Fibroblast of skin of scalp (primary cell): ENCODE measurements at places on chromosomes 11 and 22.

DNA sequence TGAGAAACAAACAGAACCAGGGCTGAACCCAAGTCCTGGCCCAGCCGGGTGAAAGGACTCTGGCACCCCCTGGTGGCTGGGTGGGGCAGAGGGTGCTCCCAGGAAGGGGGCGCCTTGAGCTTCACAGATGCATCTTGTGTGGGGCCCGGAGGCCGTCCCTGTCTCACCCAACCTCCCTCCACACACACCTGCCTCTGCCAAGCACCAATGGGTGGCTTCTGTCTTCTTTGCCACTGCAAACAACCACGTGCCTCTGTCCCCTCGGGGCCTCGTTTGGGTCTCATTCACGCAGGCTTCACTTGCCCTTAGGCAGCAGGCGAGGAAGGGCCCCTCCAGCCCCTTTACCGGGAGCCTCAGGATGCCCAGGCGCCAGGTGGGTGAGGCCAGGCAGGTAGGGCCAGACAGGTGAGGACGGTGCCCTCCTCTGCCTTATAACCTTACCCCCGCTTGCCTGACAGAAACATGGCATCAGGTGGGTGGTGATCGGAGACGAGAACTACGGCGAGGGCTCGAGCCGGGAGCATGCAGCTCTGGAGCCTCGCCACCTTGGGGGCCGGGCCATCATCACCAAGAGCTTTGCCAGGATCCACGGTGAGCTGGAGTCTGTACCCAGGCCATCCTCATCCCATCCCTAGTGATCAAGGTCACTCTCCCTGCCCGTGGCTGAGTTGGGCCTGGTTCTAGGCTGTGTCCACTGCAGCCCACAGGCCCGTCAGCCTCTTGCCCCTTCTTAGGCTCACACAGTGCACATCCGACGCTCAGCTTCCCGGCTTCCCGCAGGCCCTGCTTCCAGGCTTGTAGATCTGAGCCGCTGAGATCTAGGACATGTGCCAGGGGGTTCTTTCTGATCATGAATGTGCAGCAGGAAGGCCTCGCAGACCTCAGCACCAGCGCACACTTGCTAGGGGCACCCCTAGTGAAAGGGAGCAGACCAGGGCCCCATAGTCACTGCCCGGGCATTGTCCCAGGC is 17.2 kb downstream of the POLR3H start:
- peak; percentile 26 for DNase-seq

- peak; percentile 89 for DNase-seq
These were observed 12.5 kb upstream of the APOL5 start for GRCh38 chr22:35705141-35705540.

GRCh38 chr22:46628756-46629155 is 8.6 kb downstream of the GRAMD4 start:
- DNase-seq: no peak

DNA sequence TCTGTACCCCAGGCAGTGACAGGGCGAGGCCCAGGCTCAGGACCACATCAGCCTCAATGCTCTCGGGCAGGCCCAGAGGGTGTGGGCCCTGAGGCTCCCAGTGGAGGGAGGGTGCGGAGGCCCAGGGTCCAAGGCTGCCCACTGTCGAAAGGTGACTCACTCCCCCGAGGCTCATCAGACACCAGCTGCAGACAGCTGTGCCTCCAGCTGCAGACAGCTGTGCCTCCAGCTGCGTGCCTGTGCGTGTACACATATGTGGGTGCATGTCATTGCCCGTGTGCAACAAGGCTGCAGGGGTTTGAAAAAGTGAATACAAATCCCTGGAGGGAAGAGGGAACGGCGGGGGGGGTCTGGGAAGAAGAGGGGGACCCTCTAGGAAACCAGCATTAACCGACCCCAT is 134.3 kb downstream of the BRD1 start:
- no peak for DNase-seq

DNA sequence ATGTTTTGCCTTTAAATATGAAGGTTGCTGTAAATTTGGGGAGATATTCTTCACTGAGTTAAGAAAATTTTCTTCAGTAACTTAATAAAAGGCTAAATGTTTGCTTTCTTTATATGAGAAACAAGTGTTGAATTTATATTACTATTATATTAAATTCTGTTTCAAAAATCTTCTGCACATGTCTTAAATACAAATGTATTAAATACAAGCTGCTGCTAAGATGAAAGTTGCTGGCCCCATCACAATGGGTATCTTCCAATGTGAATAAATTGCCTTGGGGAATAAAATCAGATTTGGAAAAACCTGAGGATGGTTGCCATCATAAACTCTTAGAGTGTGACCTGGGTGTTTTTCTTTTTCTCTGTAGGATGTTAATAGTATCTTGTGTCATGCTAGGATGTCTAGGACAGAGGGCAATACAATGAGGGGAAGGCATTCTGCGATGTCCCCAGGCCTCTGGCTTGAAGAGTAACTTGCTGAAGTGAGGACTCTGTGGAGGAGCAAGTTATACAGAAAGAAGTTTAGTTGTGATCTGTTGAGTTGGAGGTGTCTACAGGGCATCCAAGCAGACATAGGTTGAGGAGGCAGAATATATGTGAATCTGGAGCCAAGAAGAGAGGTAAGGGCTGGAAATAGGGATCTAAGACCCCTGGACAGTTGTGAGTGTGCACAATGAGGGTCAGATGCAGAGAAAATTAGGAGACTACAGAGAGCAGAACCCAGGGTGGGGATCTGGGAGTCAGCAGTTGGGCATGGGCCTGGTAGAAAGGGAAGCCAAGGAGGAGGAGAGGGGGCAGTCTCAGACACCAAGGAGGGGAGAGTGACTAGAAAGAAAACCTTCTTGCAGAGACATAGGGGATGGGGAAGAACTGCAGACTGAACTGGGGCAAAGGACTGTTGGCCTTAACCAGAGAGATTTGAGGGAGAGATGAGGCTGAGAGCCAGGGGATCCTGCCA is 4.8 kb downstream of the IGLL5 start:
- no peak for DNase-seq

DNA sequence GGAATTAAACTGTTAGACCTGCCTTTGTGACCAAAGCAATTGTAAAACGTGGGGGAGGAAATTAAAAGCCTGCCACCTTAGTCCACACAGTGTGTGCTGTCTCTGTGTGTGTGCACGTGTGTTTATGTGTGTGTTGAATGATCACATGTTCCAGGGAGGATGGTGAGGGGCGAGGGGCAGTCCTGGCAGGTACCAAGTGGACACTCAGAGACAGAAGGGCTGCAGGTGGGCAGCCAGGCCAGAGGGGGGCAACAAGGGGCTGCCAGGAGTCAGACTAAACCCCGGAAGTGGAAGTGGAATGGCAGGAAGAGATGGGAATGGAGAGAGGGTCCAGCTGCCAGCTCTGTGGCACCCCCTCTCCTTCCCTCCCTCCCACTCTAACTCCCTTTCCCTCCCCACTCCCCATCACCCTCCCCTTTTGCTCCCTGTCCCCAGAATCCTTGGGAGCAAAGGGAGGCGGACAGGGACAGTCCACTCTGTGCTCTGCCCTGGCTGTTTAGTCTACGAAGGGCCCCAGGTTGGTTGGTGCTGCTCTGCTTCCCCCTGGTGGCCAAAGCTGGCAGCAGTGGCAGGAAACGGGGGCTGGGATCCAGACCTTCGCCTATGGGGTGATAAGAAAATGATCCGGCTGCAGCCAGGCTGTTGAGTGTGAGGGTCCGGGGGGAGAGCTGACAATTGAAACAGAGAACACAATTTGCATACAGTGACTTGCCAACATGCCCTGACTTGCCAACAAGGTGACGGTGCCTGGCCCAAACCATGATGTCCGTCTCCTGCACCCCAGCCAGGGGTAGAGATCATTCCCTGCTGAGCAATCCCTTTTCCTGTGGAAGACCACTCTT is 24.4 kb downstream of the P2RY2 start:
- DNase-seq: peak; percentile 79

DNA sequence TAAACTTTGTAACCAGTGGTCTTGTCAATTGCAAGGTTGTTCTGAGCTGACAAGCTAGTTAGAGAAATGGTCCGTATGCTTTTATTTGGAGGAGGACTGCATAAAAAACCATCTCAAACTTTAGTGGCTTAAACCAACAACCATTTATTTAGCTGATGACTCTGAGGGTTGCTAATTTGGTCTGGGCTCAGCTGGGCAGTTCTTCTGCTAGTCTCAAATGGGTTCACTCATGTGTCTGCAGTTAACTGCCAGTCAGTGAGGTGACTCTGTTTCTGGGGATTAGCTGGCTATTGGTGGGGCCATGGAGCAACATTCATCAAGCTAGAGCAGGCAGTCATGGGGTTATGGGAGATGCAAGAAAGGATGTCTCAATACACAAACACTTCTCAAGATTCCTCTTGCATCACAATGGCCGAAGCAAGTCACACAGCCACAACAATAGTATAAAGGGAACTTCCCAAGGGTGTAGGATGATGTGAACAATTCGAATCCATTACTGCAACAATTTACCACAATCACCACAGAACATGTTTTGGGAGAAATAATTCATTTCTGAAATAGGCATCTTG is 521.9 kb downstream of the INSC start:
- no peak for DNase-seq

- peak; percentile 48 for DNase-seq
These were observed 12.2 kb upstream of the OR52D1 start for GRCh38 chr11:5476186-5476819.

DNA sequence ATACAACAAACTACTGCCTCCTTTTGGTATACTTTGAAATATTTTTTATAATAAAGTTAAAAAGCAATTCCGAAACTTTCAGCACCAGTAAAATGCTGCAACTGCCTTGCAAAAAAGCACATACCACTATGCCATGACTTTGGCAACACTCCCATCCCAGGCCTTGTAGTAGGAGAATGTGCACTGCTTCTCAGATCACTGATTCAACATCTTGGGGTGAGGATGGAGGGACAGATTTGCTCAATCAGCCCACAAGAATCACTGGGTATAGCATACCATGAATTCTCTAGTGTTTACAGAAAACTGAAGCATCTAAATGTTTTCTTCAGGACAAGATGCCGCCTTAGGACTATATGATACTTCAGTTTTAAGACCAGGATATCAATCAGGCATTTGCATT is 14.9 kb downstream of the EIF4ENIF1 start:
- peak; percentile 85 for DNase-seq

DNA sequence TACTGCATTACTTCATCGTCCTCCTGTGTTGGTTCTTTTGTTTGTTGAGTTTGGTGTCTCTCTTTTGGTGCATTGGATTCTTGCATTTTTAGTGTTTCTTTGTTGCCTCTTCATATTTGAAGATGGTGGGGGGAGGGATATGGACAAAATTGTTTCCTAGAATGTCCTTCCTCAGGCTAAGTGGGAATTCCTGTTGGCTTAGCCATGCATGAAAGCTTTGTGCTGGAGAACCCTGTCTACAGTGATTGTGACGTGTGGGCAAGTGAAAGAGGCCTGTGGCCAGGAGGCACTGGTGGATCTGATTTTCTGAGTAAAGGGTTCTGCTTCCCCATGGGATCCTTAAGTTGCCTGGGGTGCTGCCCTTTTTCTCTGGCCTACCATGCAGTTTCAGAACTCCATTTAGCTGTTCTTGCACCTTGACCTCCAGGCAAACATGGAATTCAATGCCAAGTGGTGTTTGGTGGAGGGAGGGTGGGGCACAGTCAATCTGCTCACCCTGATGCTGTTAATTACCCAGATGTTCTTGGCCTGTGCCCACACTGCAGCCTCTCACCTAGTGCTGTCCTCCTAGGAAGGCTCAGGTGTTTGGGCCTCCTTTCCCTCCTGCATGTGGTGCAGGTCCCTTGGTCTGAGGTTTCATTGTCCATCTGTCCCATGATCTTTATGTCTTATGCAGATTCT is 46.3 kb upstream of the SLC22A12 start:
- DNase-seq: no peak

DNA sequence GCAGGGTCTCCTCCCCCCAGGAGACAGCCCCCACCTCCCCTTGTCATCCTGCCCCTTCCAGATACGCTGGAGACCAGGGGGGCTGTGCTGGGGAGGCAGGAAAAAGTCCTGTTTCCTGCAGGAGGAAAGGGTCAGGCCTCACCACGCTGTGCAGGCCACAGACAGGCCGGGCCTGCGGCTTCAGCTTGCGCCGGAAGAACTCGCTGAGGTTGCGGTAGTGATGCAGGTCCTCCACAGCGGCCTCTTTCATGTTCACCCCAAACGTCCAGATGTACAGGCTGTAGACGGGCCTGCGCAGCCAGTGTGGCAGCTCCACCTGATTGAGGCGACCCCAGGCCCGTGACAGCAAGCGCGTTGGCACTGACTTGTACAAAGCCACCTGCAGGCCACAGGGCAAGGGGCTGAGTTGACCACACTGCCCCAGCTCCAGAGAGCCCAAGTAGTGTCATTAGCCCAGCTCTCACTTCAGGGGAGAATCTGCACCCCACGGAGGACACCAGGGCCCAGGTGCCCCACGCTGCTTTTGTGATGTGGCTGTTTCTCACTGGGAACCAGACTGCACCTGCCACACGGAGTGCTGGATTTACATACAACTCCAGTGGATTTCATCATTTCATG is 40.4 kb downstream of the PISD start:
- no peak for DNase-seq

DNA sequence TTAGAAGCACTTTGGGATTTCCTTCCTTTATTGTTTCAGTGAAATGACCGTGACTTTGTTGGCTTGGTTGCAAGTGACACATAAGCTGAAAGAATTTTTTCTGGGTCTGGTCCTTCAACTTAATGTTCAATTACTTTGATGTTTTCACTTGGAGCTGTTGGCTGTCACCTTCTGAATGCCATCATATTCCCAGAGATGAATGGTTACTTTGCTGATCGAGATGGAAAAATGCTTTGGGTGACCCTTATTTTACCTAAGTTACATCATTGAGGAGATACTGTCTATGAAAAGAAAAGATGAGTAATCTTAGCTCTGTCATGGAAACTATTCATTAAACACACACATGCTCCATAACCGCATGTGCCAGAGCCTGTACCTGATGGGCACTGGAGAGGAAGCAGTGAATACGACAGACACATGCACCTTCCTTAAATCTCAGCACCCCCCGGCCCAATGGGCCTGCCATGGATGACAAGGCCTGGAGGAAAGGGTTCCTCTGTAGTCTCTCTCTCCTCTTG is 76.9 kb downstream of the TENM4 start:
- DNase-seq: no peak

- no peak for DNase-seq
These were observed 57.4 kb upstream of the ARHGAP42 start for GRCh38 chr11:100629671-100630070.

GRCh38 chr22:42880815-42881214 is 23.7 kb upstream of the ARFGAP3 start:
- no peak for DNase-seq

DNA sequence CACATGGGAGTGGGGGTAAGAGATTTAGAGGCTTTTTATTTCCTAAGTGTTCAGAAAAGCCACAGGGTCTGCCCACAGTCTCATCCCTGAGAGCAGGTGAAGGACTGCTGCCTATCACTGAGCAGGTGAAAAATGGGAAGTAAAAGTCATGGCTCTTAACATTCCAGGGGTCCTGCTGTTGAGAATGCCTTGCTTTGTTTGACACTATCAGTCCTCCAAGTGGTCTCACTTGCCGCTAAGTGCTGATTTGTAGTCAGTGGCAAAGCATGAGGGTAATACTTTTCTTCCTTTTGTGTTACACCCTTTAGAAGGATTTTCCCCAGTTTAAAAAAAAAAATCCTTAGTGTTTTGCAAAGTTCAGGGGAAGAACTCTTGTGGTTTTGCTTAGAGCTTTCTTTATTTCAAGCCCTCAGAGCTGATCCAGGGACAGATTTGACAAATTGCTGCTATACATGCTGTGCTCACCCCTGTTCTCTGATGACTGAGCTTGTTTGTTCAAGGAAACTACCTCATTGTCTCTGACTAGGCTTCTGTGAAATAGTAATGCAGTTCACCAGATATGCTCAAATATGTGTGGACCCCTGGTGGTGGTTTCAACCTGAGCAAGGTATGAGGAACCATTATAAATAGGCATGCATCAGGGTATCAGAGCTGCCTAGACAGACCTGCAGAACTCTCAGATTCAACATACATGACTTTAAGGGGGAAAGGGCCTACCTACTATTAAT is 141.0 kb downstream of the ARHGAP42 start:
- no peak for DNase-seq
